ENCODE measurements at places on chromosomes 1 and 21.
A peak's percentile ranks its signal among the peaks of the same experiment; 100 is the strongest.

- no peak for DNase-seq
Measured at GRCh38 chr21:15848634-15849560, 119.1 kb downstream of the USP25 start.

- no peak for DNase-seq
Measured at GRCh38 chr1:205930799-205931281, 12.4 kb downstream of the SLC26A9 start.

DNA sequence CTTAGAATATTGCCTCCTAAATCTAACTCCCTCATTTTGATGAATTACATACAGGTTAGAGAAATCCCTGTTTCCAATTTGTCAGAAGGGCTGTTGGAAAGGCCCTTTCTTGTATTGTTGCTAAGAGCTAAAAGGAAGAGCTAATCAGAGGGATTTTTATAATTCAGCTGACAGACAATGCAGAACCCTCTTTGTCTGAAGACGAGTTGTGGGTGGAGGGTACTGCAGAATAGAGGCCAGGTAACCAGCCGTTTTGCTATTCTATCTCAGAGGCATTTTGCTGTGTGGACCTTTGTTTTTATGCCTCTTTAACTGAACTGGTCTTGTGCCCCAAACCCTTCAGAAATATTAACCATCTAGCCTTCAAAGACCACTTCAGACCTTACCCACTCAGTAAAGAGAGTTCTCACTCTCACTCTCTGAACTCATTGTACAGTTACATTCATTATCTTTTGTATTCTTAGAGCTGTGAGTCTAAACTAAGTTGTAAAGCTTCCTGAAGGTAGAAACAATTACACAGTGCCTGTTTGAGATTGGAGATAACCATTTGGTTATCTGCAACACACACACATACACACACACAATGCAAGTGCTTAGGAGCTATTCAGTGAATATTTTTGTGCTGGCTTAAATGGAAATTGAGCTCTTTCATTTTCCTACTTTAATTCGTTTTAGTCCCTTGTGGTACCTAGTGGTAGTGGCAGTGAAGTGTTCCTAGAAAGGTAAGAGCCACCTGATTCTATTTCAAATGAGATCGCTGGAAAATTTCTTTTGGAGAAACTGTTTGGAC is 19.7 kb downstream of the KPNA6 start:
- DNase-seq, result no peak

DNA sequence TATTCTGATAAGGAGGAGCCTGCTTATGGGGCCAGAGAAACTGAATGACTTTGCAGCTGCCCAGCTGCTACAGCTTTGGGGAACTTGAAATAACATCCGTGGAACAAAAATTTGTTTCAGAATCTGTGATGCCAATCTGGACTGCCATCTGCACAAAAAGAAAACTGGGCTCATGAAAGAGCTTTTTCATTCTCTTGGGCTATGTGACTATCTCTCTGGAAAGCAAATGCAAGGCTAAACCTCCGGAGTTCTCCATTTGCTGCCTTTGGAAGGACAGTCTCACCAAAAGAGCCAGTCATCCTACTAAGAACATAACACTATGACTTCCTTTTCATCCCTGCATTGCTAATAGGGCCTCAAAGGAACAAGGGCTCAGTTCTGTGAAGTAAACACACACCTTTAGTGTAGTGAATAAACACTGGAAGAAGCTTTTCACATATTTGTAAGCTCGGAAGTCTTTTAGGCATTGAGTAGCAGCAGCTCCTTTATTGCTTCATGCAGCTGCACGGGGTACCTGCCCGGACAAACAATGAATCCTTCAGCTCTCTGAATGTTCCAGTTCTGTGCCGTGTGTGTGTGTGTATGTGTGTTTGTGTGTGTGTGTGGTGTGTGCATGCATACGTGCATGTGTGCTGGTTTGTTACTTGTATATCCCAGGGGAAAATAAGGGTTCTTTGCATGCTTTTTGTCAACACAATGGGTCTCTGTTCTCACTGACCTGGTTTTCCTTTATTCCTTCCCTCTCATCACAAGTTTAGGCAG is 255.5 kb upstream of the SGIP1 start:
- no peak for DNase-seq

DNA sequence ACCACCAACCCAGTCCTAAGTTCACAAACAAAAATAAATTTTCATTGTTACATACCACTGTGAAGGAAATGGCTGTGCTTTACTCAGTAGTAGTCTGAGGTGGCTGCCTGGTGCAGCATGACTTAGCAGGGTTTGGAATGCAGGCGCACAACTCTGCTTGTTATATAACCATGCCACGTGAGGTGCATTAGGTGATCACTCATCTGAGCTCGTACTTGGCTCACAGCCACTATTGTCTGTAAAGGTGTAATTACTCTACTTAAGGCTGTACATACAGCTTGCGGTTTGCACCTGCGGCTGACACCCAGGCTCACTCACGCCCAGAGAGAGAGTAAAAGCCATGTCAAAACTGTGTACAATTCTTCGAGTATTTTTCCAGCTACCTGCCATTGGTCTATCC is 599.4 kb downstream of the LTN1 start:
- peak; percentile 52 for DNase-seq

- DNase-seq, result no peak
Measured at GRCh38 chr1:61268546-61269240, 186.3 kb downstream of the NFIA start.

- no peak for DNase-seq
Measured at GRCh38 chr1:34267326-34267725, 90.6 kb downstream of the C1orf94 start.

- no peak for DNase-seq
Measured at GRCh38 chr21:45482899-45483821, 59.1 kb downstream of the SLC19A1 start.
